Naive thymus-derived CD8-positive, alpha-beta T cell (primary cell): ENCODE measurements at places on chromosomes 13 and 19. TPM values are rescaled to one million over a fixed set of nuclear protein-coding genes. Genes with fewer than 3 reads are reported as not detected.

Gene GSX1
- polyA plus RNA-seq: not detected

Gene APOE
- not detected for polyA plus RNA-seq

DNA sequence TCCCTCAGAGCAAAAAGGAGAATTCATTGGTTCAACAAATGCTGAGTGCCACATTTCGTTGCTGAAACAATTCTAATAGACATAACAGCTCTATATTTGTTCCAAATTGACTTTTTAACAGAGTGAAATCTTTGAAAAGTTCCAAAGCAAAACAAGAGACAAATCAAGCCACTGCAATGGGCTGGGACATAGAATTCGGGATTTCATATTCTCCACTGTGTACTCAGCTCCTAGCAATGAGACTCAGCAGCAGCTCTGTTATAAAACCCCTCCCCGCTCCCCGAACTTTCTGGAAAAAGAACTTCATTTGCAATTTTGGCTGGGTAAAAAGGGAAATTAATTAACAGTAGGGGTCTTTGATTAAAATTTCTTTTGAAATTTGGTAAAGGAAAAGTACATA lies 11.3 kb downstream of the RFX2 start:
- DNase-seq: no peak

GRCh38 chr13:101520672-101521071 lies 68.2 kb downstream of the ITGBL1 start:
- DNase-seq: no peak

DNA sequence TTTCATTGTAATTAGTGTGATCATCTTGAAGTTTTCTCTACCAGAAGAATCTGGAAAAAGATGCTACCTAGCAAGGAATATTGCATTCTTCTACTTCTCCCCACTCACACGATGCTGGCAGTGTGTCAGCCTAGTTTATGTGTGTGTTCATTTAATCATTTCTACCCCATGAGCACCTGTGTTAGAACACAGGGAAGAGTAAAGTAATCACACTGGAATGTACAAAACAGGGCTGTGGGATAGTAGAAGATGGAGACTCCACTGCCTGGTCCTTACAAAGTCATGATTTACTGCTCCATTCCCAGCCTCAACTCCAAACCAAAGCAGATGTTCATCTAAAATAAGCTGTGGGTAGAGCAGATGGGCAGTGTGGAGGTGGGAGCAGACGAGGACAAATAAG lies 47.7 kb upstream of the RGCC start:
- no peak for DNase-seq
